Heart left ventricle (tissue), 16 donors: ENCODE measurements at places on chromosomes 4 and X. TPM values are rescaled to one million over a fixed set of nuclear protein-coding genes. Genes with fewer than 3 reads are reported as not detected.

- peak overlapping the region; percentile 60 for H3K4me3 ChIP-seq
- H3K4me1 ChIP-seq: peaks cover 41% of the 10 kb centered on the region
- H3K27ac ChIP-seq: no peak overlapping the region
Measured at GRCh38 chr4:133151691-133152329, 2.7 kb downstream of the PCDH10 start.

The TCEAL5 gene
- not detected for total RNA-seq

The SPANXA2 gene
- total RNA-seq: not detected

The CPLX1 gene
- 0.75 TPM for total RNA-seq

DNA sequence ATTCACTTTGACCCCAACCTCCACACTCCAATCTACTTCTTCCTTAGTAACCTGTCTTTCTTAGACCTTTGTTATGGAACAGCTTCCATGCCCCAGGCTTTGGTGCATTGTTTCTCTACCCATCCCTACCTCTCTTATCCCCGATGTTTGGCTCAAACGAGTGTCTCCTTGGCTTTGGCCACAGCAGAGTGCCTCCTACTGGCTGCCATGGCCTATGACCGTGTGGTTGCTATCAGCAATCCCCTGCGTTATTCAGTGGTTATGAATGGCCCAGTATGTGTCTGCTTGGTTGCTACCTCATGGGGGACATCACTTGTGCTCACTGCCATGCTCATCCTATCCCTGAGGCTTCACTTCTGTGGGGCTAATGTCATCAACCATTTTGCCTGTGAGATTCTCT, 344 bp downstream of the OR13H1 start:
- no peak for DNase-seq
- H3K4me3 ChIP-seq: no peak overlapping the region
- H3K27ac ChIP-seq: no peak overlapping the region
- no peaks in the 10 kb centered on the region for H3K27me3 ChIP-seq

DNA sequence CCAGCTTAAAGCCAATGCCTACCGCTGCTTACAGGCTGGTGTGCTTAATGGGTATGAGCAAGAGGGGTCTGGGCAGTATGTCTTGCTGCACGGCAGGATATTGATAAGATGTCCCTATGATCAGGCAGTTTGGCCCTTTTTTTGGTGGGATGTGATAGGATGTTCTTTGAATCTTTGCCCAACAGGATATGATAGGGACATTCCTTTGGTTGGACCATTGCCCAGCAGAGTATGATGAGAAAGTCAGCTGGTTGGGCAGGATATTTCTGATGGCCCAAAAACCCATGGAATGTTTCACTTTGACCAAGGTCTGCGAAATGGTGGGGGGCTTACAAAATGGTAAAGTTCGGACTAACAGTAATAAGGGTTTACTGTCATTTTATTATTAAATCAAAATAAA, 1060.6 kb downstream of the STIM2 start:
- no peaks in the 10 kb centered on the region for H3K27me3 ChIP-seq
- no peak overlapping the region for H3K27ac ChIP-seq
- no peak for DNase-seq
- H3K36me3 ChIP-seq: no peaks in the 10 kb centered on the region
- H3K4me3 ChIP-seq: no peak overlapping the region

GRCh38 chr4:176833400-176834175, 40.9 kb upstream of the VEGFC start:
- H3K36me3 ChIP-seq: no peaks in the 10 kb centered on the region
- H3K4me1 ChIP-seq: no peaks in the 10 kb centered on the region
- H3K4me3 ChIP-seq: no peak overlapping the region
- no peaks in the 10 kb centered on the region for H3K27me3 ChIP-seq
- H3K27ac ChIP-seq: no peak overlapping the region
- DNase-seq: no peak

The PCDH7 gene
- 163 TPM for total RNA-seq

DNA sequence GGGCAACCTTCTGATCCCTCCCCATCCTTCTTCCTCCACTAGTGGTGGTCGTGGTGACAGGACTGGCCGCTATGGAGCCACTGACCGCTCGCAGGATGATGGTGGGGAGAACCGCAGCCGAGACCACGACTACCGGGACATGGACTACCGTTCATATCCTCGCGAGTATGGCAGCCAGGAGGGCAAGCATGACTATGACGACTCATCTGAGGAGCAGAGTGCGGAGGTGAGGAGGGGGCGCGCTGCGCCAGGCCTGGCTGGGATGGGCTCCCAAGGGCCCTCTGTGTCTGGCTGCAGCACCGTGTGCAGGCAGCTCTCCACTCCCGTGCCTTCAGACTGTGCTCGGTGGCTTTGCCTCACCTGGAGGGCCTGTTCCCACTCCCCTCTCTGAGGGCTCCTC, 24.3 kb downstream of the RBM10 start:
- no peak overlapping the region for H3K27ac ChIP-seq
- no peaks in the 10 kb centered on the region for H3K27me3 ChIP-seq
- H3K4me3 ChIP-seq: no peak overlapping the region
- DNase-seq: no peak

DNA sequence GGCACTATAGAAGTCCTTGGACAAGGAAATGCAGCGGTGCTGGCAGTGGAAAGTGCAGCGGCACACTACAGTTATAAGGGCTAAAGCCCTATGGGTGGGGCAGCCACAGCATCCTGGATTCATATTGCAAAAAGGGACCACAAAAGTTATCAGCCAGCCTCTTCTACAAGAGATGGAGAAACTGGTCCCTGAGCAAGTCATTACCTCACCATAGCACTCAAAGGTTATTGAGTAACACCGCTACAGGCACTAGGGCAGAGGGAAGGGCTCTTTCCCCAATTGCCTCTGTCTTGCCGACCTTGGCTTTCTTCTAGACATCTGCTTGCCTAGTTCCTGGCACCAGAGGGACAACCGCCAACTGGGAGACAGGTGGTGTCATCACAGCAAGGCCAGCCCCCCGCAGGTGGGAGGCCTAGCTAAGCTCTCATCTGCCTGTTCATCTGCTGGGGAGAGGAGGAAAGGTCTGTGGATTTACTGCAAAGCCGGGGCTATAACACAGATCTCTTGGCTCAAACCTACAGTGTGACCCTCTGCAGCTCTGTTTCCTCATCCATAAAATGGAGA, 600.0 kb downstream of the BCOR start:
- DNase-seq: no peak
- H3K27ac ChIP-seq: no peak overlapping the region
- no peaks in the 10 kb centered on the region for H3K36me3 ChIP-seq
- H3K4me3 ChIP-seq: no peak overlapping the region

The ASMT gene
- total RNA-seq: not detected

The SMR3A gene
- total RNA-seq: not detected

The CPZ gene
- not detected for total RNA-seq

GRCh38 chr4:181966104-181966551, 277.1 kb upstream of the TENM3 start:
- no peaks in the 10 kb centered on the region for H3K27me3 ChIP-seq
- no peaks in the 10 kb centered on the region for H3K36me3 ChIP-seq
- DNase-seq: no peak
- H3K4me3 ChIP-seq: no peak overlapping the region
- H3K27ac ChIP-seq: no peak overlapping the region

- DNase-seq: peak; percentile 49
- no peaks in the 10 kb centered on the region for H3K4me1 ChIP-seq
- H3K36me3 ChIP-seq: no peaks in the 10 kb centered on the region
- H3K27ac ChIP-seq: no peak overlapping the region
- H3K27me3 ChIP-seq: no peaks in the 10 kb centered on the region
Measured at GRCh38 chrX:47637546-47638195, 7.9 kb upstream of the CFP start.

- no peak overlapping the region for H3K27ac ChIP-seq
- no peak for DNase-seq
- H3K4me1 ChIP-seq: no peaks in the 10 kb centered on the region
- H3K36me3 ChIP-seq: no peaks in the 10 kb centered on the region
- H3K27me3 ChIP-seq: no peaks in the 10 kb centered on the region
- H3K4me3 ChIP-seq: no peak overlapping the region
Measured at GRCh38 chrX:118554511-118554910, 58.9 kb downstream of the DOCK11 start.

GRCh38 chr4:36024901-36025660, 219.2 kb downstream of the ARAP2 start:
- H3K36me3 ChIP-seq: no peaks in the 10 kb centered on the region
- no peaks in the 10 kb centered on the region for H3K27me3 ChIP-seq
- no peaks in the 10 kb centered on the region for H3K4me1 ChIP-seq

The FHIP1A gene
- total RNA-seq: 24.7 TPM

GRCh38 chr4:145563293-145563985, 55.7 kb upstream of the MMAA start:
- no peak for DNase-seq
- no peak overlapping the region for H3K27ac ChIP-seq
- no peaks in the 10 kb centered on the region for H3K27me3 ChIP-seq
- H3K36me3 ChIP-seq: no peaks in the 10 kb centered on the region
- H3K4me3 ChIP-seq: no peak overlapping the region

- H3K36me3 ChIP-seq: no peaks in the 10 kb centered on the region
- no peak overlapping the region for H3K27ac ChIP-seq
- no peaks in the 10 kb centered on the region for H3K4me1 ChIP-seq
- H3K4me3 ChIP-seq: no peak overlapping the region
Measured at GRCh38 chr4:160020804-160021203, 917.9 kb downstream of the RAPGEF2 start.

GRCh38 chr4:114296126-114296525, 302.5 kb upstream of the UGT8 start:
- H3K4me3 ChIP-seq: no peak overlapping the region
- DNase-seq: no peak

- H3K4me1 ChIP-seq: no peaks in the 10 kb centered on the region
- no peak overlapping the region for H3K27ac ChIP-seq
Measured at GRCh38 chr4:3679071-3679825, 86.9 kb upstream of the ADRA2C start.

GRCh38 chr4:109355835-109356234, 53.4 kb upstream of the COL25A1 start:
- no peak overlapping the region for H3K4me3 ChIP-seq
- H3K36me3 ChIP-seq: no peaks in the 10 kb centered on the region
- no peak overlapping the region for H3K27ac ChIP-seq
- DNase-seq: no peak
- no peaks in the 10 kb centered on the region for H3K27me3 ChIP-seq

GRCh38 chrX:109398061-109398460, 83.8 kb downstream of the GUCY2F start:
- no peak overlapping the region for H3K4me3 ChIP-seq
- H3K36me3 ChIP-seq: no peaks in the 10 kb centered on the region
- H3K27ac ChIP-seq: no peak overlapping the region
- no peak for DNase-seq

- no peak for DNase-seq
- no peak overlapping the region for H3K27ac ChIP-seq
- no peaks in the 10 kb centered on the region for H3K36me3 ChIP-seq
- H3K27me3 ChIP-seq: no peaks in the 10 kb centered on the region
- no peaks in the 10 kb centered on the region for H3K4me1 ChIP-seq
Measured at GRCh38 chr4:148561467-148561866, 119.3 kb upstream of the NR3C2 start.

The CT45A9 gene
- not detected for total RNA-seq

GRCh38 chr4:70713453-70714078, 8.2 kb upstream of the RUFY3 start:
- no peak overlapping the region for H3K27ac ChIP-seq
- no peak overlapping the region for H3K4me3 ChIP-seq
- H3K4me1 ChIP-seq: peaks cover 6% of the 10 kb centered on the region
- DNase-seq: no peak
- no peaks in the 10 kb centered on the region for H3K27me3 ChIP-seq
- H3K36me3 ChIP-seq: no peaks in the 10 kb centered on the region

- H3K27me3 ChIP-seq: no peaks in the 10 kb centered on the region
- no peak overlapping the region for H3K4me3 ChIP-seq
- H3K27ac ChIP-seq: no peak overlapping the region
- no peak for DNase-seq
- no peaks in the 10 kb centered on the region for H3K36me3 ChIP-seq
Measured at GRCh38 chr4:67291644-67292043, 253.7 kb downstream of the CENPC start.

DNA sequence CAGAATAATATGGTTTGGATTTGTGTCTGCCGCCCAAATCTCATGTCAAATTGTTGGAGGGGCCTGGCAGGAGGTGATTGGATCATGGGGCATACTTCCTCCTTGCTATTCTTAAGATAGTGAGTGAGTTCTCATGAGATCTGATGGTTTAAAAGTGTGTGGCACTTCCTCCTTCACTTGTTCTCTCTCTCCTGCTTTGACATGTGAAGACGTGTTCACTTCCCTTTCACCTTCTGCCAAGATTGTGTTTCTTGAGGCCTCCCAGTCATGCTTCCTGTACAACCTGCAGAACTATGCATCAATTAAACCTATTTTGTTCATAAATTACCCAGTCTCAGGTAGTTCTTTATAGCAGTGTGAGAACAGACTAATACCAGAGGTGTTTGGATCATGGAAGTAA, 325.7 kb upstream of the GIMD1 start:
- H3K27me3 ChIP-seq: no peaks in the 10 kb centered on the region
- peaks cover 15% of the 10 kb centered on the region for H3K4me1 ChIP-seq
- H3K27ac ChIP-seq: no peak overlapping the region
- no peak overlapping the region for H3K4me3 ChIP-seq
- H3K36me3 ChIP-seq: no peaks in the 10 kb centered on the region
- DNase-seq: no peak

DNA sequence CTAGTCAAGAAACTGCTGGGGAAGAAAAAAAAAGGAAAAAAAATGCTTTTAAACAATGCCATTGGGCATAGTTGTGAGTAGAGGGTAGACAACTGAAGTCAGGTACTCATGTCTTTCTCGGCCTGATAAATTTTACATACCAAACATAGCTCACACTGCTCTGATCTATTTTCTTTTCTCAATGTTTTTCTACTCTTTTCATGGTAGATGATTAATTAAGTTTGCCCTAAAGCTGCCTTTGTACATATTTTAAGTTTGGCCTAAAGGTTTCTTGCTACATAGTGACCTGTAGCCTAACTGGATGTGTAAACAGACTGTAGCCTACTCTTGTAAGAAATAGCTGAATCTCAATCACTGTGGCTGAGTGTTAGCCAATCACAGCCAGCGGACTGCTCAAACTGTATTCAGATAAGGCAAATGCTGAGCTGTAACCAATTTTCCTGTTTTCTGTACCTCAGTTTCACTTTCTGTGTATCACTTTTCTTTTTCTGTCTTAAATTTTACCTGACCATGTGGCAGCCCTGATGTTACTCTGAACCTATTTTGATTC, 121.0 kb downstream of the PCDH10 start:
- no peaks in the 10 kb centered on the region for H3K27me3 ChIP-seq
- no peaks in the 10 kb centered on the region for H3K36me3 ChIP-seq
- H3K4me3 ChIP-seq: no peak overlapping the region

DNA sequence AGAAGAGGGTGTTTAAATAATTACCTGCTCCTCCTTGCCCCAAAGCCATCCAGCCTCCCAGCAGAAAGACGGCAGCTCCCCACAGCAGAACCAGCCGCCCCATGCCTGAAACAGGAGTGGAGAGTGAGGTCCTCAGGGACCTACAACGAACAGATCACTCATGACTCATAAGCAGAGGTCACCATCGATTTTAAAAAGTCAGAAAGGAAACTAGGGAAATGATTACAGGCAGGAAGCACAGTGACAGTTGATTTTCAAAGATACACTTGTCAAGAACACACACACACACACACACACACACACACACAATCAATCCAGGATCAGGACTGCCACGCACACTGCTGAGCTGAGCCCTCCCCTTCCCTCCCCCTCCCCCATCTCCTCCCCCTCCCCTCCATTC, at the start of gene CRLF2:
CRLF2 (minus strand) TSS at position 118 of the 400 bp plus-strand sequence; CDS start at position 103, 15 bp downstream.
- H3K4me3 ChIP-seq: no peak within 1 kb of the TSS
- H3K36me3 ChIP-seq: no peaks in the 10 kb centered on the region
- no peak within 1 kb of the TSS for H3K27ac ChIP-seq
- no peaks in the 10 kb centered on the region for H3K4me1 ChIP-seq
- no peak for DNase-seq
- H3K27me3 ChIP-seq: no peaks in the 10 kb centered on the region

- no peak for DNase-seq
- H3K4me3 ChIP-seq: no peak overlapping the region
- no peak overlapping the region for H3K27ac ChIP-seq
- H3K27me3 ChIP-seq: no peaks in the 10 kb centered on the region
- H3K4me1 ChIP-seq: no peaks in the 10 kb centered on the region
Measured at GRCh38 chrX:96126182-96126581, 558.5 kb upstream of the DIAPH2 start.
